Prostate gland (tissue), 2 donors: ENCODE measurements at places on chromosomes 6 and 20. TPM values are rescaled to one million over a fixed set of nuclear protein-coding genes. Genes with fewer than 3 reads are reported as not detected.

Gene AGPAT1
- 113 TPM for total RNA-seq

Gene VSX1
- not detected for total RNA-seq

Gene JPH2
- 29.1 TPM for total RNA-seq

Gene BTN1A1
- 0.23 TPM for total RNA-seq

Gene LY6G5C
- total RNA-seq, result 2.6 TPM

Gene PCK1
- not detected for total RNA-seq

Gene PPIL4
- 23.4 TPM for total RNA-seq

Gene PPP1R3G
- total RNA-seq, result 1.5 TPM

Gene BAK1
- 13.6 TPM for total RNA-seq

Gene ECT2L
- total RNA-seq, result 0.41 TPM

Gene TMEM14A
- total RNA-seq, result 56.4 TPM

Gene CDC40
- 20.4 TPM for total RNA-seq

Gene GTSF1L
- total RNA-seq, result not detected

Gene SRMS
- 1.6 TPM for total RNA-seq

Gene FERMT1
- total RNA-seq, result 9.0 TPM

Gene SLC17A3
- not detected for total RNA-seq

Gene ABCC10
- 18.0 TPM for total RNA-seq

Gene LBP
- total RNA-seq, result 1.1 TPM

Gene ULBP2
- 0.32 TPM for total RNA-seq

Gene OPRL1
- 2.9 TPM for total RNA-seq

Gene TBX18
- 3.4 TPM for total RNA-seq

Gene TFAP2A
- total RNA-seq, result 16.0 TPM

Gene CRISP3
- total RNA-seq, result 0.55 TPM

Gene PRND
- total RNA-seq, result not detected

Gene ULBP1
- 2.8 TPM for total RNA-seq

Gene SRSF6
- 121 TPM for total RNA-seq

Gene GRIK2
- total RNA-seq, result 2.6 TPM

Gene FRS3
- 18.4 TPM for total RNA-seq

Gene CSTF1
- 35.1 TPM for total RNA-seq

Gene HS3ST5
- total RNA-seq, result not detected

Gene PGK2
- total RNA-seq, result 12.4 TPM
